ENCODE measurements at places on chromosomes 4 and X. TPM values are rescaled to one million over a fixed set of nuclear protein-coding genes. Genes with fewer than 3 reads are reported as not detected.

Gene MUC7
- not detected for total RNA-seq

- peak; percentile 83 for DNase-seq
These were observed 760 bp downstream of the TMEM165 start for GRCh38 chr4:55396308-55397125.

- no peak for DNase-seq
These were observed 45.2 kb downstream of the CXXC4 start for GRCh38 chr4:104449537-104449936.

Gene ADGRA3
- total RNA-seq = 28.5 TPM

- no peak for DNase-seq
These were observed 35.1 kb downstream of the PSAPL1 start for GRCh38 chr4:7399440-7400234.

Gene HAND2
- total RNA-seq = 175 TPM

Data from heart left ventricle (tissue), 16 donors.